Ecto neural progenitor cell (in vitro differentiated cells): ENCODE measurements at places on chromosomes 5 and 9.

GRCh38 chr5:82277613-82277986 is 554 bp downstream of the RPS23 start:
- DNase-seq: no peak

DNA sequence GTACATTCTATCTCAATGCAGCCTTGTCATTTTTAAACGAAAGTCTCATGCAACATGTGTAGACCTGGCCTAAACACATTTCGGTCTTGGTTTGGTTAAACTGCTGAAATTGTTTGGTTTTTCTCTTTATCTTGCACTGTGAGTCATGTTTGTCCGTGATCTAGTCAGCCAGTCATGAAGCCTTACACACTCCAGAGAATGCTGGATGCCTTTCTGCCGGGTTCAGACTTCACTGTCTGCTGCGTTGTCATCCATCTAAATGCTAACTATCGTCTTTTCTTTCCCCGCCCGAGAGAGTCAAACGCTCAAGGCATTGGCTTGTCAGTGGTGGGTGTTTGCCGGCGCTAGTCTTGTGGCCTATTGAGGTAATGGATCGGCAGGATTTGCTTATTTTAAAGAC is 1194.6 kb upstream of the WWC1 start:
- no peak for DNase-seq

DNA sequence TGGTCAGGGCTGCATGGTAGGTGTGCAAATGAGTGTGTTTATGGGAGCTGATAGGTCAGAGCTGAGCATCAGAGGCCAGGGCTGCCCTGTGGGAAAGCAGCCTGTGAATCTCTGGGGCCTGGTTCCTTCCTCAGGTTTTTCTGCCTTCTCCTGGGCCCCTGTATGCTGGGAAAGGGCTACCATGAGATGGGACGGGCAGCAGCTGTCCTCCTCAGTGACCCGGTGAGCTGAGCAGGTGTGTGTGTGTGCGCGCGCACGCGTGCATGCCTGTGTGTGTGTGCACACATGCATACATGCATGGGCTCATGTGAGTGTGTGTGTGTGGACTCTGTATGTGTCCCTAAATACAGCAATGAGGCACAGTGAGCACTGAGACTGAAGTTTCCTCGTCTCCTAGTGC is 2.3 kb downstream of the SLC4A9 start:
- no peak for DNase-seq

- no peak for DNase-seq
These were observed 849.2 kb downstream of the TAF11L14 start for GRCh38 chr5:18483451-18483850.

DNA sequence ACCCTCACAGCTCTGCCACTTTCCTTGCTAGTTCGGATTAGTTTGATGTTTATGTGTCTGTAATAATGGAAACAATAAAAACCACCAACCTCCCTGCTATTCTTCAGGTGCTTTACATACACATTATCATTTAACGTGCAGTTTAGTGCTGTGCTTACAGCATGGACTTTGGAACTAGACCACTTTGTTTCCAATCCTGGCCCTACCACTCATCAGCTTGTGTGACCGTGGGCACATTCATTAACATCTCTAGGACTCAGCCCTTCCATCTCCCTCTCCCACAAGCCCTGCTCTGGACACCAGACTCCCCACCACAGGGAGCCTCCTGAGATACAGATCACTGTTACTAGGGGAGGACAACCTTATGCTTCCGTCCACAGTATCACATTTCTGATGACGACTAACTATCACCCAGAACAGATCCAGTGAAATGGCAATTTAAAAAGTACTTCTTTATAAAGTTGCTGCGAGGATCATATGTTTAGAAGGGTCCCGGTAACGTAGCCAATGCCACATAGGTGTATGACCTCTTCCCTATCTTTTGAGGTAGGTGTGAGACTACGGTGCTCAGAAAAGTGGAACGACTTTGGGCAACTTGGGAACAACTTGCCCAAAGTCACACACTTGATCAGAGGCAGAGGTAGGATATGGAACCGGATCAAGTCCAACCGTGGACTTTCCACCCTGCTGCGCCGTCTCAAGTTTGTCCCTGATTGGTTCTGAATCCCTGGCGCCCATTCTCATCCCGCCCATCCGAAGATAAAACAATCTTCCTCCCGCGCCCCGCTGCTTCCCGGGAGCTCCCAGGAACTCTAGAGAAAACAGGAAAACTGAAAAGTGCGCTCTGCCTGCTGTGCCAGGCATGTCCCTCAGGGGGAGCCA is 132.4 kb upstream of the NIPBL start:
- no peak for DNase-seq

DNA sequence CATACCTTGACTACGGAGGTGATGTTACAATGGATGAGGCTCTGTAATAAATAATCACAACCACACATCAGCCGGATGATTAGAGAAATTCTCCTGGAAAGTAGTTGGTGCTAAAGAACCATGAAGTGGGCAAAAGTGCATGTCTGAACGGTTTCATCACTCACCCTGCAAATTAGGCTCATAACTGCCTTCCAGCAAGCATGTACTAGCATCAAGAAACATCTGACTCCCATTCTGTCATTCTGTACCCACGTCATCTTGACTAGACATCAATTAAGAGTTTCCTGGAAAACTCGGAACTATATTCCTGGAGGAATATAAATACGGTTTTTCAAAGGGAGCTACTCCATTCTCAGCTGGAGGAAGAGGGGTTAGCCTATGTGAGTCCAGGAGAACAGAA is 52.2 kb downstream of the HSD17B3 start:
- no peak for DNase-seq

GRCh38 chr9:90301277-90301653 is 341.4 kb downstream of the DIRAS2 start:
- no peak for DNase-seq

- no peak for DNase-seq
These were observed 134.0 kb downstream of the GCNT1 start for GRCh38 chr9:76592974-76593347.

DNA sequence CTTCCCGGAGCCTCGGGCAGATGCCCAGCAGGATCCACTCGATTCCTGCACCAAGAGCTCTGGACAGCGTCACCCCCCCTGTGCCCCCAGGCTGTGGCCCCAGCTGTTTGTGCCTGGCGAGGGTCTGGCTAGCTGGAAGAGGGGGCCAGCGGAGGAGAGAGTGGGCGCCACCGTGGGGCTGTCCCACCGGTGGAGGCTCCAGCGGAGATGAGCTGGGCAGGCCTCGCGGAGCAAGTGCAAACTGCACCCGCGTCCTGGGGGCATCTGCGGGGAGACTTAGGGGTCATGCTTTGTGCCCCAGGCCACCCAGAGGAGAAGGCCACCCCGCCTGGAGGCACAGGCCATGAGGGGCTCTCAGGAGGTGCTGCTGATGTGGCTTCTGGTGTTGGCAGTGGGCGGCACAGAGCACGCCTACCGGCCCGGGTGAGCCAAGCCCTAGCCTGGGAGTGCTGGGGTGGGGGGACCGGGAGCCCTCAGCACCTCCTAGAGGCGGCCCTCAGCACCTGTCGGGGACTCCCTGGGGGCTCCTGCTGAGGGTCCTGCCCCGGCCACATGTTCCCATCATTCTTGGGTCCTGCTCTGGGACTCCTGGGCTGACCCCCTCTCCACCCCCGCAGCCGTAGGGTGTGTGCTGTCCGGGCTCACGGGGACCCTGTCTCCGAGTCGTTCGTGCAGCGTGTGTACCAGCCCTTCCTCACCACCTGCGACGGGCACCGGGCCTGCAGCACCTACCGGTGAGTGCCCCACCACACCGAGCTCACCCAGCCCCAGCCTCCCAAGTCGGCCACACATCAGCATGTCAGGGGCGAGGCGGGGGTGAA is 5.4 kb downstream of the EGFL7 start:
- DNase-seq: no peak

- no peak for DNase-seq
These were observed 7.7 kb downstream of the RASGEF1C start for GRCh38 chr5:180201051-180201987.

DNA sequence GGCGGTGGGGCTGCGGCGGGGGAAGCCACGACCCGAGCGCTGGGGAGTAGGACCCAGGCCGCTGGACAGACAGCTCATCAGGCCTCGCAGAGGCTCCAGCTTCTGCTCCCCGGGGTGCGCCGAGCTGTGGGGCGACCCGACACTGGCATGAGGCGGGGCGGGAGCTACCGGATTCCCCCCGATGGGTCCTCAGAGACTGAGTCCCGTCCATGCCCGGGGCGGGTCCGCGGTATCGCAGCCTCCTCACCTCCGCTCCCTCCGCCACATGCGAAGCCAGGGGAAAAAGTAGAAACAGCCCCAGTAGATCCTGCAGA is 2.6 kb upstream of the CCL27 start:
- DNase-seq: no peak

DNA sequence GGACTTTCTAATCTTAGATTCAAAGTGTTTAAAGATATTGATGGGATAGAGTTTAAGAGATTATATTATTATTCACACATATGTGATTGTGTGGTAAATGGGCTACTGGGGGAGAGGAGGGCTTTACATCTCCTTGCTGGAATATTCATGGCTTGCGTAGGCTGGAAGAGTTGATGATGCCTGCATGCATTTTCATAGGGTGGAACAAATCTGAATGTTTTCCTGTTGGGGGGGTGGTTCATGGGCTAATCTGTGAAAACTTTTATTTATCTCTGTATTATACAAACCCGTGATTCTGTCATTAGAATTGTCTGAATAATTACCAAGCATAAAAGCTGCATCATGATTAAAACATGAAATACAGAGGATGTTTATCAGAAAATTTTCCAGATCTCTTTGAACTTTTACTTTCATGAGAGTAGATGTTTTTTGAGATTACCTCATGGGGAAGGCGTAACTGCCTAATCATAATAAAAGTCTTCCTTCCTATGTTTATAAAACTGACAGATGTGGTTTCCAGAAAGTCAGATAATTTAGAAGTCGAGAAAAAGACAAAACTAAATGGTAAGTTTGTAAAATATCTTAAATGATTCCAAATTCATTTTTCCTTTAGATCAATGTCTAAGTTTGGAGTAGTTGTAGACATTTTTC is 1185.4 kb upstream of the SEMA6A start:
- no peak for DNase-seq

- no peak for DNase-seq
These were observed 129.2 kb upstream of the FST start for GRCh38 chr5:53350991-53351770.

DNA sequence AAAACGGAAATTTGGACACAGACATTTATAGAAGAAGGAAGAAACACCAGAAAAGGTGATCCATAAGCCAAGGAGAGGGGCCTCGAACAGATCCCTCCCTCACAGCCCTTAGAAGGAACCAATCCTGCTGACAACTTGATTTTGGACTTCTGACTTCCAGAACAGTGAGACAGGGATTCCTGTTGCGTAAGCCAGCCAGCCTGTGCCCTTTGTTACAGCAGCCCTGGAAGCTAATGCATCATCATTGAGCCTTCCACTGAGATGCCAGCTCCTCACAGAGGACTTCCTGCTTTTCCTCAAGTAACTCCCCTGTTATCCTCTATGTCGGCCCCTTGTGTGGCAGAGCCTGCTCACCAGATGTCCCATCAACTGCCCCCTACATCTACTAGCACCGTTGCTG is 94.1 kb downstream of the JMY start:
- DNase-seq: no peak

GRCh38 chr9:12640866-12641636 is 52.1 kb upstream of the TYRP1 start:
- no peak for DNase-seq

- DNase-seq: no peak
These were observed 30.4 kb upstream of the NOTCH1 start for GRCh38 chr9:136576269-136576626.

DNA sequence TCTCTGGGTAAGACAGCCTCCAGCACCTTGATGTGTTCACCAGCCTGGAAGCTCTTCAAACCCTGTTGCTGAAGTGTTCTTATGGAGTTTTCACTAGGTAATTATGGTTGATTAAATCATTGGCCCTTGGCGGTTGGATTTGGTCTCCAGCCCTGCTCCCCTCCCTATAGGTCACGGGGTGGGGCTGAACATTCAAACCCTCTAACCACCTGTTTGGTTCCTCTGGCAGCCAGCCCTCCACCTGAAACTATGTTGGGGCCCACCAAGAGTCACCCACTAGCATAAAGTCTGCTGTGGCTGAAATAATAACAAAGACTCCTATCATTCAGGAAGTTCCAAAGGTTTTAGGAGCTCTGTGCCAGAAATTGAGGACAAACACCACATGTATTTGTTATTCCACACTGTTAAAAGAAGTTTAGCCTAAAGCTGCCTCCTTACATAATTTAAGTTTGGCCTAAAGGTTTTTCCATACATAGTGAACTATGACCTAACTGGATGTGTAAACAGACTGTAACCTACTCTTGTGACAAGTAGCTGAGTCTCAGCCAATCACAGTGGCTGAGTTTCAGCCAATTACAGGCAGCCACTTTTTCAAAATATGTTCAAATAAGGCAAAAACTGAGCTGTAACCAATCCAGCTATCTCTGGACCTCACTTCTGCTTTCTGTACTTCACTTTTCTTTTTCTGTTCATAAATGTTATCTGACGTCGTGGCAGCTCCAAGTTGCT is 34.8 kb downstream of the TMEM252 start:
- DNase-seq: no peak

GRCh38 chr5:6286404-6286803 is 91.9 kb downstream of the MED10 start:
- no peak for DNase-seq

- no peak for DNase-seq
These were observed 22.5 kb upstream of the OR2S2 start for GRCh38 chr9:35980289-35981011.
